ENCODE measurements at places on chromosomes 2 and 18.

DNA sequence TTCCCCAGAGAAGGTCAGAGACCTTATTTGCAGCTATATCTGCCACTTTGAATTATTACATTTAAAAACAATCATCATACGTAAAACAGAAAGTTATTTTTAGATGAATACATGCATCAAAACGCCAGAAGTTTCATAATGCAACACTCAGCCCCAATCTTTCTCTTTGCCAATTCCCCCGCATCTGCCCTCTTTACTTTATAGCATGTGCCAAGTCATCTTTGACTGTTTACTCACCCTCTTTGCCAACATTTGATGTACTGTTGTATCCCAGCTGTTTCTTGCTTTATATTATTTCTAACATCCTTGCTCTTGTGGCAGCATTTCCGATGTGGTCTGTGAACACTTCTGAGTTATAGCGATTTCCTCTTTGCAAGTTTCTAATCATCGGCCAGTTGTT lies 86.2 kb downstream of the CRIM1 start:
- DNase-seq = no peak

GRCh38 chr2:226953206-226953605 lies 117.4 kb downstream of the RHBDD1 start:
- no peak for DNase-seq

DNA sequence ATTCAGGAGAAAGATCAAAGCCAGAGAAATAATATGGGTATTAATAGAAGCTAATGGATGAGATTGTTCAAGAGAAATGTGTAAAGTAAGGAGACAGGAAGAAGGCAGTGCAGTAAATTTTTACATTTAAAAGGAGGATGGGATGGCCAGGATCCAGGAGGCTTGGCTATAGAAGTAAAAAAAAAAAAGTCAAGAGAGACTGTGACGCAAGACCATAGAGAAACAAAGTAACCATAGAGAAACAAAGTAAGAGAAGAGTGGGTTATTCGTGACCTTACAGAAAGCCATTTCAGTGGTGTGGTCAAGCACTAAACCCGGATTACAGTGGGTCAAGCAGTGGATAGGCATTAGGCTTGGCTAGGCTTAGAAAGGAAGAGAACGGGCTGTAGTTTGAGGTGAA lies 10.5 kb upstream of the FAM171B start:
- no peak for DNase-seq

GRCh38 chr2:86786001-86786536 lies 4.6 kb downstream of the CD8A start:
- peak; percentile 86 for DNase-seq

DNA sequence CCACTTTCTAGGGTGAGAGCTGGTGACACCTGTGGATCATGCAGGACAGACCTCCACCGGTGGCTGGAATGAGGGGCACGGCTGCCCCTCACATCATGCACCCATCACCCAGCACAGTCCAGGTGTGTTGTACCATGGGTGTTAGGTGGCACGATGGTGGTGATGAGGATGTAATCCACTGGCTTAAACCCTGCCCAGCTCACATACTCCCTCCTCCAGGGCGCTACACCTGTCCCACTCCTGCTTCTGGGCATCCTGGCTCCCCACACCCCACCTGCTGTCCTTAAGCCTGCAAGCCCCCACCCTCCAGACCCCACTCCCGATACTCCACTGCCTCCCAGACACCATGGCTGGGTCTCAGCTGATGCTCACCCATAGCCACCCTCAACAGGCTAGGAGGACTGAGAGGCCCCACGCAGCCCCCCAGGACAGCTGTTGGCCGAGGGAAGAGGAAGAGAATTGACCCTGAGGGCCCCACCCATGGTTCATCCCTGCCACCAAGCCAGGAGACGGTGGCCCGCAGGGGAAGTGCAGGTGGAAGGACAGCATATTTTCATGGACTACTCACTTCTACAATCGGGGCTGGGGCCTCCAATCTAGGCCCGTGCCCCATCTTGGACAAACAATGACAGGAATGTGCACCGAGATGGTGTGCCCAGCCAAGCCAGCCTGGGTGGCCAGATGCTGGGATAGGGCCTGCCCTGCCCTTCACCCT lies 34.3 kb downstream of the MAL start:
- no peak for DNase-seq

- no peak for DNase-seq
These were observed 18.6 kb upstream of the KLF7 start for GRCh38 chr2:207184348-207184747.

GRCh38 chr18:9655232-9655767 lies 40.9 kb upstream of the PPP4R1 start:
- no peak for DNase-seq

DNA sequence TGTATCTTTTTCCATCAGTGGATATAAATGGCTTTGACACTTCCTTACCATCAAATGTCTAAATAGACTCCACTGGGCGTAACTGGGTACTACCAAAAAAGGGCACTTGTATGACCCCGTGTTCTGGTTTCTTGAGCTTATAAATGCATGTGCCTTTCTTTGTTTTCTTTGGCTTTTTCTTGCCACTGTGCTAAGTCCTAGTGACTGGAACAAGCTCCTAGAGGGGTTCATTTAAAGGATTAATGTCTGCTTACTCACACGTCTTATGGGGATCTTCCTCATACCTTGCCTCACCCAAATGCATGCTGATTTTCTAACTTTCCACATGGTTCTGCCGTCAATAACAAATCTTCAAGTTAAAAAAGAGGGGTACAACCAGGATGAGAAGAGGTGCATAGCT lies 19.8 kb upstream of the ZNF532 start:
- no peak for DNase-seq

DNA sequence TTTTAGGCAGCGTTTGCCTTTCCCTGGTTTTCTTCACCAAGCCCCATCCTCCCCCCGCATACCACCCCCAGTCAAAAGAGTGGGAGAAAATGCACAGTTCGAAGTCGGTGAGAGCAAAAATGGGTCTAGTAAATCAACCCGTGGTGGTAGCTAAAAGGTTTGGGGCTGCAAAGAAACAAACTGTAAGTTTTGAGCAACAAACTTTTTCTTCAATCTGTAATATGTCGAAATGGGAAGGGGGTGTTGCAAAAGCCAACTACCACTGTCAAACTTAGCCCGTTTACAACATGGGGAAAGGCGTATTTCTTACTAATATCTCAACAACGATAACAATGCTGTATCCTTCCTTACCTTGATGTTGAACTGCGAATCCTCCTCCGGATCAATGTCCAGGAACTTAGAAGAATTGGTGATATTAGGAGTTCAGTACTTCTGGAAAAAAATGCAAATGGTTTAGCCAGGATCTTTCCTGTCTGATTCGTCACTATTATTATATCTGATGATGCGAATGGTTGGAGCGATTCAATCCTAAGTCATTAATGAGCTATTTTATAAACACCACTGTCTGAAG lies 2.4 kb upstream of the SATB2 start:
- DNase-seq = no peak

- no peak for DNase-seq
These were observed 475.8 kb upstream of the SLC39A10 start for GRCh38 chr2:195181059-195181705.

GRCh38 chr2:28377984-28378678 lies 14.5 kb upstream of the FOSL2 start:
- no peak for DNase-seq

DNA sequence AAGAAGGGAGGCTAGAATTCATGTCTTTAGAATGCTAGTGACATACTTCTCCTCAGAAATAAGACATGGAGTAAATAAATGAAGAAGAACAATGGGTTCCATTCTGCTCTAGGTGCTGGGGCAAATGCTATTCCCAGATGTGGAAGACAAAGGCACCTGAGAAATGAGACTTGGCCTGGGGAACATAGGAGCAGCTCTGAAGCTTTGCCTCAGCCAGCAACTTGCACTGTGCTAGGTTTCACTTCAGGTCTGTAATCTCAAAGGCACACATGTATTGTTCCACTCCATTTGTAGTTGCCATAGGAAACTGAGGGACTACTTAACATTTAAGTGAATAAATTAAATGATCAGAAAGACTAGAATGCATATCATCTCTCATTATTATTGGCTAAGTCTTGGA lies 538.9 kb upstream of the REG3G start:
- no peak for DNase-seq

GRCh38 chr18:77065221-77065981 lies 67.2 kb downstream of the MBP start:
- no peak for DNase-seq

GRCh38 chr2:36701391-36701795 lies 4.9 kb downstream of the VIT start:
- DNase-seq = no peak

DNA sequence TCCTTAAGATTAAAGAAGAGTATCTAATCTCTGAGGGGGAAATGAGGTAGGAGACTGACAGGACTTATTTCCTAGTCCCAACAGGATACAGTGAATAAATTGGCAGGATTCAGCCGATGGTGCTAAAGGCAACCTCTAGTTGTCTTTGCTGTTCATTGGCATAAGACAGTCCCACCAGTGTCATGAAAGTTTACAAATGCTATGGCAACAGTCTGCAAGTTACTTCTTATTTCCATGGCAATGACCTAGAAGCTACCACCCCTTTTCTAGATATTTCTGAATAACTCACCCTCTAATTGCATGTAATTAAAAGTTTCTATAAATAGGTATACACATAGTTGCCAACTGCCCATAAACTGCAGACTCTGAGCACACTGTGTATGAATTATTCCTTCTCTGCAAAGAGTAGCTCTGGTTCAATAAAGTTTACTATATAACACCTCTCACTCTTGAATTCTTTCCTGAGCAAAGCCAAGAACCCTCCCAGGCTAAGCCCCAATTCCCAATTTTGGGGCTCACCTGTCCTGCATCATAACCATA lies 172.7 kb upstream of the LRATD1 start:
- no peak for DNase-seq

- DNase-seq = no peak
These were observed 13.8 kb downstream of the ROCK2 start for GRCh38 chr2:11330457-11331142.

GRCh38 chr2:99504844-99505584 lies 15.2 kb upstream of the REV1 start:
- no peak for DNase-seq

DNA sequence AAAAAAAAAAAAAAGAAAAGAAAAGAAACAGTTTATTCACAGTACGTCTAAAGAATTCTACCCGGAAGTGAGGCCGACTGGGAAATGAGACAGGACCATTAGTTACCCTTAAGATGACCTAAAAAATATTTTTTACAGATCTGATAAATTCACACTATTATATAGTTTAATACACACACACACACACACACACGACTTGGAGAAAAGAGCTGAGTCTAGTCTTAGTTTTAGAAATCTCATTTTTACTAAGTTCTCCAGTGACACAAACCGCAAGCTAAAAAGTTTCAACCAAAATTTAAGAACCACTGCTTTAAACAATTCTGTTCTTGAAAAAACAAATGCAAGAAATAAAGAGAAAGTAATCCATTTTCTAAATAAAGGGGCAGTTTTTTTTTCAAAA lies 27.1 kb downstream of the ST3GAL5 start:
- DNase-seq = no peak

GRCh38 chr2:172985139-172985892 lies 90.3 kb upstream of the MAP3K20 start:
- DNase-seq = no peak

Data from naive thymus-derived CD8-positive, alpha-beta T cell (primary cell).